NCI-H1694 (cell line): ENCODE measurements at places on chromosomes 7 and 10.

DNA sequence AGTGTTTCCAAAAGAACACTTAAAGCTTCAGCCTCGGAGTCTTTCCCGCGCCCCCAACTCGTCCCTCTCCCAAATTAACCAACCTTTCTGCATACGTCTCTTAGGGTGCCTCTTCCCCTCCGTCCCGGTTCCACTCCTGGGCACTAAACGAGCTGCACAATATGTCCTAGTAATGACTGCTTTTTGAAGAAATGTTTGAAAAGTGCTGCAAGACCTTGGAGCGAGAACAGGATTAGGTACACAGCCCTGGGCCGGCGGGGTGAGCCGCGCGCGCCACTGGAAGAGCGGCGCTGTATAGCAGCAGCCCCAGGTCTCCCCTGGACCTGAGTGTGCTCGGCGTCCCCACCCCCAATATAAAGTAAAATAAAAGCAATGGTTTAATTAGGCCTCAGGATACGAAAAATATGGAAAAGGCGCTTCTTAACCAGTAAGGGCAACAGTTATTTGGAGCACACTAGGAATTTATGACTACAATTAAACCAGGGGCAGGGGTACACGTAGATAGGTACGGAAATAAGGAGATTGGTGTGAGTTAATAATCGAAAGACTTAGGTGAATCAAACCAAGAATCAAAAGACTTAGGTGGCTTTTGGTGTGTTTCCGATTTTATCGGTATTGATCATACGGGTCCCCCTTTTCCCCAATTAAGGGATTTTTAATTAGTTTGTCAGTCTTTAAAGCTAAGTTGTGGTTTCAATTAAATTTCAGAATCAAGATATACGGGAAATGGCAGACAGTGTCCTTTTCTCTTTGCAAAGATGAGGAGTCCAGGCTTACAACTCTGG is 1.9 kb downstream of the TET1 start:
- DNase-seq: no peak

GRCh38 chr7:107672183-107672582 is 11.6 kb downstream of the SLC26A4 start:
- no peak for DNase-seq

- DNase-seq: no peak
Observed at GRCh38 chr10:101323495-101323894, 30.5 kb upstream of the BTRC start.

GRCh38 chr7:99615989-99616358 is 772 bp upstream of the ZSCAN25 start:
- no peak for DNase-seq

- DNase-seq: no peak
Observed at GRCh38 chr10:59513558-59513957, 151.2 kb upstream of the FAM13C start.

GRCh38 chr7:37669818-37670217 is 13.7 kb upstream of the GPR141 start:
- DNase-seq: no peak
